Kidney (tissue), 22 donors: ENCODE measurements at places on chromosomes 12 and 14.

GRCh38 chr12:67026487-67027246 lies 242.5 kb upstream of the CAND1 start:
- no peaks in the 10 kb centered on the region for H3K36me3 ChIP-seq
- H3K27ac ChIP-seq = no peak overlapping the region
- no peak for DNase-seq
- no peak overlapping the region for H3K4me3 ChIP-seq
- no peaks in the 10 kb centered on the region for H3K4me1 ChIP-seq
- no peaks in the 10 kb centered on the region for H3K27me3 ChIP-seq

DNA sequence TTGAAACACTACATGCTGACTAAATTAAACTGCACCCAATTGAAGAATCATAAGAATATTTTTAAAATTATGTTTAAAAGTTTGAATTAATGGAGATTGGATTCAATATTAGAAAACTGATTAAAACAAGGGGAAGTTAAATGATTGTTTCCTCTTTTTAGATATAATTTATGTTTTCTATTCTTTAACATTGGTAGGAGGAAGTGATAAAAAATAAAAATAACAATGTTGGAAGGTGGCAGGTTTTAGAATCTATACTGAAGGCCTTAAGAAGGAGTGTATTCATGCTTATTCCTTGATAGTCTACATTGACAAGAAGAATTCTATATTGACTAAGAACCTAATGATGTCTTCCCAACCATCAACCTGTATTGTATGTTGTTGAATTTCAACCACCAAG lies 168.1 kb downstream of the PDZRN4 start:
- no peak overlapping the region for H3K4me3 ChIP-seq
- no peak overlapping the region for H3K27ac ChIP-seq
- H3K27me3 ChIP-seq = no peaks in the 10 kb centered on the region
- H3K4me1 ChIP-seq = no peaks in the 10 kb centered on the region
- no peaks in the 10 kb centered on the region for H3K36me3 ChIP-seq
- DNase-seq = no peak

DNA sequence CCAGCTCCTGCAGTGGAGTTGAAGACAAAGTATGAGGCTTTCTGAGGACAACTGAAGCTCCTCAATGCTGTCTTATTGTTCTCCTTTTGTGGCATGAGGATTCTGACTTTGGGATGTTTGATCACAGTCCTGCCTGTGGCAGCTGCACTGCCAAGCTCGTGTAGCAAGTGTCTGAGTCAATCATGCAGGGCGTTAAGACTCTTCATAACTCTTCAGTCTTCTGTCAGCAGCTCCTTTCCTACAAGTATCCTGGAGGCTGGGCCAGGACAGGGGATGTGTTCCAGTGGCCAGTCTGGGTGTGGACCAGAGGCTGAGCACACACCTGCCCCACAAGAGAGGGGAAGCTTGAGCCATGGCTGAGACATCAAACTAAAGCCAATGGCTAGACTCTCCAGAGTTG lies 94.3 kb downstream of the PELI2 start:
- H3K27ac ChIP-seq = no peak overlapping the region
- no peak overlapping the region for H3K4me3 ChIP-seq
- no peak for DNase-seq
- no peaks in the 10 kb centered on the region for H3K36me3 ChIP-seq
- H3K27me3 ChIP-seq = no peaks in the 10 kb centered on the region
- H3K4me1 ChIP-seq = peaks cover 33% of the 10 kb centered on the region

- H3K4me3 ChIP-seq = no peak overlapping the region
- DNase-seq = no peak
These were observed 397.8 kb downstream of the FUT8 start for GRCh38 chr14:65810322-65810721.

DNA sequence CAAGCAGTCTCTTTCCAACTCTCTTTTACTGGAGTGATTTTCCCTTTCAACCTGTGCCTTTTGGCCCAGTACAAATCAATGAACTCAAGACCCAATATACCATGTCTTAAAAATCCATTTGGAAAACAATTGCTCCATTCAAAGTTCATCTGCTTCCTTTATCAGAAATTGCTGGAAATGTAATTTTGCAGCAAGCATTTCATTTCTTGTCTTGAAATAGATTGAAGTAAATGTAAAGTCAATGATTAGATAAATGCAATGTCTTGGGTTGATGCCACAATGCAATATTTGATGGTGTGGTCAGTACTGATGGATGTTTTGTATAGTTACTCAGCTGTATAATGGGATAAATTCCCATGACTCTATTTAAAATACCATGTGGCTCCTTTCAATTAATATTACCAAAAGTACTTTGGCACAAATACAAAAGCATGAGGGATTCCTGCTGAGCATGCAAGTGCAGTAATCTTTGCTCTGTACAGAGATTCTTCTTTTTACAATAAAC lies 707.7 kb upstream of the NOVA1 start:
- no peak overlapping the region for H3K4me3 ChIP-seq
- H3K27me3 ChIP-seq = no peaks in the 10 kb centered on the region
- no peak overlapping the region for H3K27ac ChIP-seq
- H3K36me3 ChIP-seq = no peaks in the 10 kb centered on the region

DNA sequence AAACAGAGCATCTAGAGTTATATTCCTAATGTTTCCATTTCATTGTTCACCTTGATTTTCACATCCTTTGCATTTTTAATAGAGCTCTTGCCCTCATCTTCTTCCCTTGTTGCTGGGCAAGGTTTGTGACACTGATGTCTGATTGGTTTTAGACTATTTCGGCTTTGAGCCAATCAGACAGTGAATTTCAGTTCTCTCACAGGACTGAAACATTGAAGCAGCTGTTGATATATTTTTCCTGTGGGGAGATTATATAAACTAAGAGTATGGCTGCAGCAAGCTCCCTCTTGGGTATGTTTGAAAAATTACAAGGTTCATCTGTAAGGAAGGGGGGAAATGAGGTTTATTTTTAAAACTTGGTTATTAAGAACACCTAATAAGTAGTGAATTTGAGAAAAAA lies 51.2 kb downstream of the ATF7IP start:
- DNase-seq = peak; percentile 84
- H3K4me1 ChIP-seq = no peaks in the 10 kb centered on the region
- peaks cover 3% of the 10 kb centered on the region for H3K36me3 ChIP-seq
- H3K27me3 ChIP-seq = no peaks in the 10 kb centered on the region
